Fibroblast of villous mesenchyme (primary cell): ENCODE measurements at places on chromosomes 1 and 21.

GRCh38 chr1:228393268-228393701 lies 13.3 kb downstream of the TRIM11 start:
- peak; percentile 69 for DNase-seq

GRCh38 chr1:31795096-31795675 lies 20.6 kb downstream of the SPOCD1 start:
- DNase-seq = no peak

DNA sequence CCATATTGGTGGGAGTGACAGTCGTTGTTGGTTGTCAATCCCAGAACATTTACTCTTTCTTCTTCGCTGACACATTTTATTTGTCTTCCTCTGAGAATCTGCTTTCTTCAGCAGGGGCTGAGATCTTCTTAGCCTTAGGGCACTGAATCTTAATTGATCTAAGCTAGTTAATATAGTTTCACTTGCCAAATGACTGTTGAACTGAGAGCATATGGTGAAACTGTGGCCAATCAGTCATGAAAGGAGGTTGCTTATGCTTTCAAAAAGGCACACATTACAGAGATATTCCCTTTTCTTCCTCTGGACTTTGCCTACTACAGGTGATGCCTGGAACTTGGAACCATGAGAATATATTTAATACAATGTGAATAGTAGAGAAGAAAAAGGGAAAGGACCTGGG lies 60.0 kb upstream of the KIAA0040 start:
- DNase-seq = no peak

DNA sequence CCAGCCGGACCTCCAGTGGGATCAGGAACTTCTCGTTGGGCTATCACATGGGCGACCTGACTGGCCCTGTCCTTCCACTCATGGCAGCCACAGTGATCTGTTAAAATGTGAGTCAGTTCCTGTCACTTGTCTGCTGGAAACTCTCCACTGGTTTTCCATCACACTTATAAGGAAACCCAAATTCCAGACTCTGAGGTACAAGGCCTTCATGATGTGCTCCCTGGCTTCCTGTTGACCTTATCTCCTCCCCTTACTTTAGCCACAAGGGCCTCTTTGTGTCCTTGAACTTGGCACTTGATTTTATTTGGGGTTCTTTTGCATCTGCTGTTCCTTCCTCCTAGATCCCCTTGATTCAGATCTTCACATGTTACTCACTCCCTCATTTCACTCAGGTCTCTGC lies 96.8 kb downstream of the TENT5C start:
- no peak for DNase-seq

DNA sequence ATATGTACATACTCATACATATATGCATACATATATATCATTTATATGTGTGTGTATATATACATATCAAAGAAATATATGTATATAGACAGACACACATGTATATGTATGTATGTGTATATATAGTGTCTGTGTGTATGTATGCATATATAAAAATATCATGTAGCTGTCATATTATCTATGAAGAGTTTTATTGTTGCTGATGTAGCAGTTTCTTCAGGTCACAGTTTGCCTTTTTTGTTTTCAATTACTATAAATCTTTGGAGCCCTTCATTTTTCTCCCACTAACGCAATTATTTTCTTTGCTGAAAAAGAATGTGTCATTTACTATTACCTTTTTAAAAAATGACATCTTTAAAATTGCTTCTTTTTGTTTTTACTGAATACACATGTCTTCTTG lies 904.5 kb downstream of the PLA2G4A start:
- no peak for DNase-seq

DNA sequence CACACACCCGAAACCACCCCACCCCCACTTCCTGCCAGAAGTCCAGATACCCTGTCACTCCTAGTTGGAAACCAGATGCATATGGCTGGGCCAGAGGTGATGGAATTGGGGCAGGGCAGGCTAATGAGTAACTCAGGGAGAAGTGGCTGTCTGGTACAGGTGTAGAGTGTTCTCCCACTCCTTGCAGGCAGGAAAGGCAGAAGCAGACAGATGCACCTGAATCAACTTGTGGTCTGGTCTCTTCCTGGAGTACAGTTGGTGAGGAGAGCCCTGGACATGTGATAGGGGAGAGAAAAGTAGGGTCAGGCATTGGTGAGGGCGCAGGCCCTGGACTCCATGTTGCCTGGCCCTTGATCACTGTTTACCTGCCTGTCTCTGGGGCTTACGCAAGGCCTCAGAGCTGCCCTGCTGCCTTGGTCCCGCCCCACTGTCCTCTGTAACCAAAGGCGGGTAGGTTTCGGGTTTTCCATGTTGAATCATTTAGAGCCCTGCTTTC lies 2.5 kb downstream of the CGN start:
- no peak for DNase-seq

GRCh38 chr1:87956750-87957149 lies 628.1 kb downstream of the LMO4 start:
- DNase-seq = no peak

DNA sequence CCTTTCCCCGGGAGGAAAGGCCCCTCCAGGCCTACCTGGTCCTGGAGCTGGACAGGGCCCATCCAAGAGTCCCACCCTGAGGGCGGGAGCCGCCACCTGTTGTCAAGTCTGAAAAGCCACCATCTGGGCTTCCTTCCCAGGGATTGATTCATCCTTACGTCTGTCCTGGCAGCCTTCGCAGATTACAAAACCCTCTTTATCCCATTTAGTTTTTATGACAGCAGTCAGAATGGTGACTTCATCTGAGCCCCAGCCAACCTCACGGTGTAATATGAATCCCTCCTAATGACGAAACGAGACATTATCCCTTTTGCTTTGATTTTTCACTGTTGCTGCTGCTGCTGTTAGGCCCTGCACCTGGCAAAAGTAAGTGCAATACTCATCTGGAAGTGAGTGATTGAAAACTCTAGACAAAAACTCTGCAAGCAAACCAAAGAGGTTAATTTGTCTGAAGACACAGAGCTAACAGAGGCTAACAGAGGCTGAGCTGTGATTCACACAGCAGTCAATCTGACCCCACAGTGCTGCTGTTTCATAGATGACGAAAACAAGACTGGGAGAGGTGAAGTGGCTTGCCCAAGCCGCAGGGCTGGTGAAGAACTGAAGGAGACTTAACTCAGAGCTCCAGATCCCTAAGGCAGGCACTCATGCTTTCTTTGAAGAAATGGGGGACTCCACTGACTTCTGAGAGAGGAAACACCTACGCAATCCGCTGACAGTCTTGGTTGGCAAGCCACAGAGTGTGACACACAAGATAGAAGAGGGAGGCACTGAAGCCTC lies 30.0 kb upstream of the S100A7 start:
- peak; percentile 91 for DNase-seq

DNA sequence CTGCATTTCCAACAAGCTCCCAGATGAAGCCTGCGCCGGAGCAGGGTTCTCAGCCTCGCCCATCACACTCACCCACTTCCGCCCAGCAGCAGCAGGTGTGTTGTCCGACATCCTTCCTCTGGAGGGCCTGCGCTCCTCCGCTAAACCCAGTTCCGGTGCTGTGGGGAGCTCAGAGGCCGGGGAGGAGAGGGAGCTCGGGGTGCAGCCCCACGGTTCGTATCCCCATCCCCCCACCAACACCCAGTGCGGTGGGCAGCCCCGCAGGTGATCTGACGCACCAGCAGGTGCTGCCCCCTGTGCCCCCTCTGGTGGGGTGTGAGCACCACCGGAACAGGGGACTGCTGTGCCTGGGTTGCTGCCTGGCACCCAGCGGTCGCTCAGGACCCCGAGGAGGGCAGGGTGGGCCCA lies 3.4 kb upstream of the PEX10 start:
- DNase-seq = no peak

- peak; percentile 50 for DNase-seq
Observed at GRCh38 chr1:168454211-168454815, 89.5 kb downstream of the XCL2 start.

GRCh38 chr21:16912075-16912474 lies 600.8 kb upstream of the CXADR start:
- DNase-seq = peak; percentile 40

- DNase-seq = peak; percentile 55
Observed at GRCh38 chr1:92277105-92277723, 21.6 kb downstream of the GLMN start.

DNA sequence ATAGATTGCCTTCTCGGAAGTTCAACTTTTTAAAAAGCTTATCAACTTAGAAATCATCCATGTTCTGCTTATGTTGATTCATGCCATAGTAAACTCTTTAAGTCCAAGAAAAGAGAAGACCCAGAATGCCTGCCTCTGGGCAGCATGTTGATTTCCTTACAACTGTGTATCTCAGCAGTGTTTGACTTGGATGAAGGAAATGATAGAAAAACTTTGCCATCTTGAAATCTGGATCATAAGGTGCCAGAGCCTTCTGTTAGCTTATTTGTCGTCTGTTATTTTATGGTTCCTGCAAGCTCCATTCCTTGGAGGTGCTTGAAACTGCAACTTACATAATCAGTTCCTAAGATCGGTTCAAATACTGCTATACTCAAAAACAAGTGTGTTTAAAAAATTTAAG lies 124.5 kb downstream of the ATP5PO start:
- DNase-seq = no peak

- no peak for DNase-seq
Observed at GRCh38 chr1:55323760-55324159, 108.6 kb upstream of the USP24 start.

DNA sequence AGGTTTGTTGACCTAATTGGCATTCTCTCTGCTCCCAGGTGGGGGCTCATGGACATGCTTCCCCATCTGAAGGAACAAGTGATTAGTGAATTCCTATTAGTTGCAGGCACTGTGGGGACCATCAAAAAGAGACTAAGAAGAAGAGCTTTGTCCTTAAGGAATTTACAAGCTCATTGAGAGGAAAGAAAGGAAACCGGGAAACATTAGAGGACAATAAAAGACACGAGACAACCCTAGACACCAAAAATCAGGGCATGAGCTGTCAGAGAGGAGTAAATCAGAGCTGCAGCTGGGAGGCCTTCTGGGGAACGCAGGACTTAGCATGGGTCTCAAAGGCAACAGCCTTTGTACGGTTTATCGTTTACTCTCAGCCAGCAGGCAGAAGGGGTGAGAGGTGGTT lies 45.1 kb downstream of the BACE2 start:
- no peak for DNase-seq

DNA sequence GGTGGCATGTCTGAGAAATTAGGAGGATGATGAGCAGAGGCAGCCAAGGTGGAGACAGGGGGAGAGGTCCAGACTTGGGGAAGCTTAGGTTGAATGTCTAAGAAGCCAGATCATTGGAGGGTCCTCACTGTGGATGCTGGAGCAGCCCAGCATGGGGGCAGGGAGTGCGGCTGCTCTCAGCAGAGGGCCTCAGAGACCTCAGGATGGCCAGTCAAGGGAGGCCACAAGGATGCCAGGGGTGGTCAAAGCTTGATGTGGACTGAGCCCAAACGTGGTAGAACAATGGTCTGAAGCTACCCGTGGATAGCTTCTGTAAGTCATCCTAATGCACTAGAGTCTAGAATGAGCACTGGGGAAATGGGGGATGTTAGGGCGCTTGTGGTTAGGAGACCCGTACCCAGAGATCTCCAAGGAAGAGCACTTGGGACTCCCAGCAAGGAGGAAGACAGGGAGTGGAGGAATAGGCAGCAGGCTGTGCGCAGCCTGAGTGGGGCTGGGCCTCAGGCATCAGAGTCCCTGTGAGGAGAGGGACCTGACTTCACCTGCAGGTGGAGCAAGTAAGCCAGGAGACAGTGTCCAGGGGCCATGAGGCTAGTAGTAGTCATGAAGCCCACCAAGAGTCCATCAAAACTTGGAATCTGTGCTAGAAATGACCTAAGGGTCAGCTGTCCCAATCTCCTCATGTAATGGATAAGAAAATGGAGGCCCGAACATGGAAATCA lies 4.3 kb upstream of the S100A9 start:
- DNase-seq = no peak

DNA sequence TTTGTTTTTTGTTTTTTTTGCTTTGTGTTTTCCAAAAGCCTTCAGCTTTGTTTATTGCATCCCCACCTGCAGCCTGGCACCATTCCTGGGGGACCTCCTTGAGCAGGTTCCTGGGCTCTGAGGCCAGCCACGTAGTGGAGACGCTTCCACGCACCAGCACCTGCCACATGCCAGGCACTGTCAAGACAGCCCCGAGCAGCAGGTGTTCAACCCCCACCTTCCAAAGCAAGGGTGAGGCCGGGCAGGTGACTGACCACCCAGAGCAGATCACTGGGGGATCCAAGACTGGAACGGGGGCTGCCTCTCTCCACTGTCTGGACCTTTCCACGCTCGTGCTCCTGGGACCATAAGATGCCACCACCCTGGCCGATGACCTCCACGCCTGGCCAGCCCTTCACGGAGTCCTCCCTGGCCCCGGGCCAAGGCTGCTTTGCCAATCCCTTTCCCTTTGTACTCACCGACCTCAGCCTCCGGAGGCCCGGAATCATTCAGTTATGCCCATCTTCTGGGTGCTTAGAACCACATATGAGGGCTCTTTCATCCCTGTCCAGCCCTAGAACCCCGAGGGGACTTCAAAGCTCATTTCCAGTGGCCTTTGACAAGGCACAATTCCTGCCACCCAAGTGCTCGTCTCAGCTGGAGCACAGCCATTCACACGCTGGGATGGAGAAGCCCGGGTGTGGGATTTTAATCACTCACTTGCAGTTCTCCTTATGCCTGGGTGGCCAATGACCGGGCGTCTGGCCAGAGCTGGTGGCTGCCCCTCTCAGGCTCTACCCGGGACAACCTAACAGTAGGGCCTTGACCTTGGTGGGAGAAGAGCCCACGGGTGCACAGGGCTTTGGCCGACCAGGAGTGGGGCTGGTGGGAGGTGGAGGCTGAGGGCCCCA lies 330.8 kb downstream of the NPHP4 start:
- DNase-seq = no peak

GRCh38 chr1:6208723-6209660 lies 3.1 kb downstream of the RNF207 start:
- peak; percentile 38 for DNase-seq

GRCh38 chr1:228882771-228883450 lies 147.6 kb downstream of the RHOU start:
- DNase-seq = no peak

DNA sequence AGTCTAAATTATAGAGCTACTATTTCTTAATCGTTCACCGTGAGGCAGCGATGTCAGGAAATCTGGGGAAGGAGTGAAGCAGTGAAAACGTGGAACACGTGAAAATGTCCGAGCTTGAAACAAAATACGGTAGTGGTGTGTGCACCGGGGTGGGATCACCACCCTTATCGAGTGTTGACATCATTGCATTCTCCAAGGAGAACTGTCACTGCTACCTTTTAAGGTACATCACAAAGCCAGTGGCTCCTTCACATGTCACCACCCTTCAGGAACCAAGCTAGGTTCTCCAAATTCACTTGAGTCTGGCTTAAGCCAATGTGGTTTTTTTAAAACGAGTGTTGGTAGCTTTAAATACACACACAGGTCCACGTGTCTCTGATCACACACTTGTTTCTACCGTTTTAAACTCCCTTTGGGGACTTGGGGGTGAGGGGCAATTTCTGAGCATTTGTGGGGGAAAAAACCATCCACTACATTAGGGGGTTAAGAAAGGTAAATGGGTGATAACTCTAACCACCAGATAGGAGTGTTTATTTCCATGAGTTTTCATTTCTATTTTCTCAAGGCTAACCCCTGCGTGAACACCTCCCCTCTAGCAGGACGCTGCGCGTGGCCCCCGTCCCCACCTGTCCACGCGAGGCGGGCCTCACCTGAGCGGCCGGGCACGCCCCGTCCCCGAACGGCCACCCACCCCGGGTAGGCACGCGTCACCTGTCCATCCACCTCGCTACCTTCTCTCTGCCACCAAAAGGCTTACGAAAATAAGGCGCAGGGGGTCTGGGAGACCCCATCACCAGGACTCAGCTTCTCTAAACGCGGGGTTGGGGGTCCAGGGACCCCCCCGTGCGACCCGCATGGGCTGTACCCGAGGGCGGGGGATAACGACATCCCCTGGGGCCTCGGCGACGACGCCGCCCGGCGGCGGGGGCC lies 978 bp downstream of the PRDM15 start:
- DNase-seq = peak; percentile 69
